Retinal pigment epithelial cell (primary cell): ENCODE measurements at places on chromosomes 16 and 17.

GRCh38 chr17:83053021-83053681, 26.3 kb upstream of the METRNL start:
- peak; percentile 87 for DNase-seq

DNA sequence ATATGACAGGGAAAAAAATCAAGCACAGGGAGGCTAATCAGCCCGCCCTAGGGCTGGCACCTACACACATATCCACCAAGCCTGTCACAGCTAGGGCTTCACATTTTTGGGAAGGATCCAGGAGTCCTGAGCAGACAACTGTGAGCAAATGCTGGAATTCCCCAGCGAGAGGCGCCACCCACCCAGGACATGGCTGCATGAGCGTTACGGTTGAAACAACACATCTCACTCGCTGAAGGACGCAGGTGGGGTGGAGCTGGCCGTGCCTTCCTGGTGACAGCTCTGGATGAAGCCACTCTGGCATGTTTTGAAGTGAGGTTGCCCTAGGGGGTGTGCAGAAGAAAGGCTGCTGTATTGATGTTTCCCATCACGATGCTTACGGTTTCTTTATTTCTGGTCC, 315.1 kb upstream of the EEF2KMT start:
- no peak for DNase-seq

DNA sequence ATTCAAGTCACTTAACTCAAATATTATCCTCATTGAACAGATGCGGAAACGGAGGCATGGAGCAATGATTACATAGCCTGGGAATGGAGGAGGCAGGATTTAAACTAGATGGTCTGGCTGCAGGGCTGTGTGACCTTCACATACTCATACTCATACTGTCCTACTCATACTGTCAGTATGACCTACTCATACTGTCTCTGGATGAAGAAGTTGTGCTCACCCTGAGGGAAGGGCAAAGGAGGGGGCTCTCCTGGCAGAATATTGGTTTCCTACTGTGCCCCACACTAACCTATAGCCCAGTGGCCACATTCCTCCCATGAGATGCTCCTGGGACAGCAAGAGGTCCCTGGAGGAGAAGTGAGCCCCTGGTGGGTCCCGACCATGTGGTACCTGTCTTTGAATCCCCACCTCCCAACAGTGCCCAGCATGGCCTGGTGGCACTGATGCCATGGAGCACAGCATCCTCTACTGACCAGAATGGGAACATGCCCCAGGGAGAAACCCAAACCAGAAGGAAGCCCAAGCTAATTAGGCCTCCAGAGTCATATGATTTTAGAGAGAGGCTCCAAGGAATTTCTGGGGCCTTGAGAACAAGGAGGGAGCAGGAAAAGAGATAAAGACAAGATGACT, 197.3 kb upstream of the SDK2 start:
- no peak for DNase-seq

- no peak for DNase-seq
Observed at GRCh38 chr16:30655815-30656347, 2.4 kb upstream of the FBRS start.

- DNase-seq, result no peak
Observed at GRCh38 chr16:3589441-3589921, 12.3 kb upstream of the NLRC3 start.

GRCh38 chr17:79188048-79188447, 113.4 kb downstream of the ENGASE start:
- no peak for DNase-seq

DNA sequence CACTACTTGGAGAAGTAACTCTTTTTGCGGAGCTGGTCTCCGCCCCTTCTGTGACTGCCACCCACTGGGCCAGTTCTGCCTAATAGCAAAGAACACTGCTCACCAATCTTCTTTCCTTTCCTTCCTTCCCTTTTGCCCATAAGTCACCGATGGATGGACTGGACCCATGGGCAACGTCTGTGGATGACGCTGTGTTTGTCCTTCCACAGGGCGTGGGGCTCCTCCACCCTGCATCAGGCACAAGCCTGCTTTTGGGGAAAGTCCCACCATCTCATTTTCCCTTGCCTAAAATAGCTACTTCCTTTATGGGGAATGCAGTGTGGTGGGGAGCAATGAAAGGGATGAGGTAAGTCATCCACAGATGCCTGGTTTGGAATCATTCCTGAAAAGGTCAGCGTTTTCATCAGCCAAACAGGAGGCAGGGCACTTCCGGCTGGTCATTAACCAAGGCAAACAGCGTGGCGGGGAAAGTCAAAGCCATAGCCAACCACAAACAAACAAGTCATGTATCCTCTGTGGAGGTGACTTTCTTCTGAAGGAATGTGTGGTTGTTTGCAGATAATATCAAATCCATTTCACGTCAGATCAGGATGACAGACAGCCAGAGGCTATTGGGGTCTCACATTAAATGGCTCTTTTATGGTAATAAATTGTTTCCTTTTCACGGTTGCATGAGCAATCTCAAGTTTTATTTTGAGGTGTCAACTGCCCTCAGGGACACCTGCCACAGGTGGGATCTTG, 30.7 kb upstream of the MED9 start:
- no peak for DNase-seq

- DNase-seq, result no peak
Observed at GRCh38 chr17:42632949-42633444, 23.5 kb downstream of the TUBG1 start.

- no peak for DNase-seq
Observed at GRCh38 chr17:76369804-76370203, 14.6 kb upstream of the SPHK1 start.

DNA sequence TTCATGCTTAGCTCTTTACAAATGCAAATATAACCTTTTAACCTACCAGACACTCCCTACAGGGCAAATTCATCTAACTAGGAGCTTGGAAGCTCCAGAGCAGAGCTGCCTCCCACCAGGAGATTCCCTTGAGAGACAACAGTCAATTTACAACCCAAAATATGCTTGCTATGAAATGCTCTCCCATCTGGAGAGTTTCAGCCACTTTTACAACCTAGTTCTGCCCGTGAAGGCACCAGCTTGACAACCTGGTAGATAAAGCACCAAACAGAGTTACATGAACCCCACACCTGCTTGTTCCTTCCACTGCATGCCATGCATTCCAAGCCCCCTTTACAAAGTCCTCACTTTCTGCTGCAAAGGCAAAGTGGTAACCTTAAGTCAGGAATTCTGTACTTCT, 215.3 kb upstream of the KIF2B start:
- DNase-seq, result no peak

DNA sequence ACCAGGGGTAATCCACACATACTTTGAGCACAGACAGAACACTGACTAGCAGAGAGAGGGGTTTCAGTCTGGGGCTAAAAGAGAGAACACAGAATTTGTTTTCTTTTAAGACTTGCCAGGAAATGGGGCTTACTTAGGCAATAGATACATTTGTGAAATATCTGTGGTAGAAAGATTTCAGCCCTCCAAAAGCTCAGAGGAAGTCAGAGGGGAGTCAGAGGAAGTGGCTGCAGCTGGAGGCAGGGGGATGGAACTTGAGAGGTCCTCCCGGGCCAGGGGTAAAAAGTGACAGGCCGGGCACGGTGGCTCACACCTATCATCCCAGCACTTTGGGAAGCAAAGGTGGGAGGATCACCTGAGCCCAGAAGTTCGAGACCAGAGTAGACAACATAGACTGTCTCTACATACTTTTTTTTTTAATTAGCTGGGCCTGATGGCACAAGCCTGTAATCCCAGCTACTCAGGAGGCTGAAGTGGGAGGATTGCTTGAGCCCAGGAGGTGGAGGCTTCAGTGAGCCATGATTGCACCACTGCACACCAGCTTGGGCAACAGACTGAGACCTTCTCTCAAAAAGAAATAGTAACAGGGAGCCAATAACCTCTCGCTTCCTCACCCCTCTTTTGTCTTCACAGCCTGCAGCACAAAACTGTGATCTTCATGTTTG, 49.9 kb downstream of the NLRC5 start:
- no peak for DNase-seq

GRCh38 chr16:84839054-84839453, 19.3 kb downstream of the CRISPLD2 start:
- DNase-seq, result no peak

DNA sequence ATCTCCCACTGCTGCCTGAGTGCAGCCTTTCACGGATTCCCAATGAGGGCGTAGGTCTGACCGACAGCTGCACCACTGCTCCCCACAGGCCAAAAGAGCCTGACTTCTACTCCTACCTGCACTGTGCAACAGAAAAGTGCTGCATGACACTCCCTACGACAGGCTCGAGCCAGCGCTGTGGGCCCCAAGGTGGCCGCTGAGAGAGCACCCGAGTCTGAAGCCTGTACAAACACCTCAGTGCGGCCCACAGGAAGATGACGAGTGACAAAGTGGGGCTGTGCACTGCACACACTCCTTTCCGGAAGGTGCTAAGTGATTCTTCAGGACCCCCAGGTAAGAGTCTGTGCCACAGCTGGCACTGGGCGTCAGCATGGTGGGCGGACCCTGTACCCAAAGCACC, 41.2 kb downstream of the FANCA start:
- no peak for DNase-seq

DNA sequence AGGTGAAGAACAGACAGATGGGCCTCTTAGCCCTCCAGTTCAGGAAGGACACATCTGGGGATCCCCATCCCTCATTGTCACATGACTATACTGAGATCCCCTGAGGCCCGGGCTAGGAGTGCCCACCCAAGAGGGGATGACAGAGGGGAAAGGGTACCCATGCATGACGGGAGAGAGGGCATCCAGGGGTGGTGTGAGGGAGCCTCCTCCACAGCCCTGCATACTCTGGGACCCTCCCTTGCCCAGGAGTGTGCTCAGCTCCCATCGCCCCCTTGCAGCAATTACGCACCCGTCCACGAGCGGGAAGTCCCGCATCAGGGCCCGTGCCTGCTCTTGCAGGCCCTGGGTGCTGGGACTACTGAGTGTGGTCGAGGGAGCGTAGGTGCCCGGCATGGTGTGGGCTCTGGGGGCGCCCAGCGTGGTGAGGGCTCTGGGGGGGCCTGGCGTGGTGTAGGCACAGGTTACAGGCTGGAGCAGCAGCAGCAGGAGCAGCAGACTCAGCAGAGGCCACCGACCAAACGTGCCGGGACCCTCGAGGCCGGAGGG, 6.5 kb downstream of the DPEP2 start:
- DNase-seq, result no peak

DNA sequence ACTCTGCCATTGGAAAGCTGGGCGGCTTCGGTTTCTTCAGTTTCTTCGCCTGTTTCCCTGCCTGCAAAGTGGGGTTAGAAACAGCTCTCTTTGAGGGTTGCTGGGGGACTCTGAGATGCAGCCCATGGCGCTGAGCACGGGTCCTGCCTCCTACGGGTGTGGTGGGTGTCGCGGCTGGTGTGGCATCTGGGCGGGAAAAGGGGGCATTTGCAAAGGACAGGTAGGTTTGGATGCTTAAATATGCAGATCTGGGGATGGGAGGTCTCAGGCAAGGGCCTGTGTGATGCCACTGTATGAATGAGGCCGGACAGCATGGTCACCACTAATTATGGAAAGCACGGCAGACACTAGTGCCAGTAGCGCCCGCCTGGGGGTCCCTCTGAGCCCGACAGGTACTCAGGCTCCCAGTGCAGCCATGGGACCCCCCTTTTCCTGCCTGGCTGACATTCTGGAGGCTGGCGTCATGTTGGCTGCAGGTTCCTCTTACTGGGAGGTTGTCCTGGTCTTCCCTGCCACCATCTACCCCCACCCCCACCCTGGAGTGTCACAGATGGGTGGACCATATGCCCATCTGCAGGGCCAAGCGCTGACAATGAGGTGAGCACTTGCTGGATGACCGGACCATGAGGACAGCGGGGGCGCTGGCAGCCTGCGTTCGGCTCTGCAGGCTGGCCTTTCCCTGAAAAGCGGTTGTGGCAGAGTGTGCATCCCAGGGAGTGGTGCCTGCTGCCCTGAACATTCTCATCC, 237.7 kb downstream of the SEC14L1 start:
- DNase-seq, result no peak

DNA sequence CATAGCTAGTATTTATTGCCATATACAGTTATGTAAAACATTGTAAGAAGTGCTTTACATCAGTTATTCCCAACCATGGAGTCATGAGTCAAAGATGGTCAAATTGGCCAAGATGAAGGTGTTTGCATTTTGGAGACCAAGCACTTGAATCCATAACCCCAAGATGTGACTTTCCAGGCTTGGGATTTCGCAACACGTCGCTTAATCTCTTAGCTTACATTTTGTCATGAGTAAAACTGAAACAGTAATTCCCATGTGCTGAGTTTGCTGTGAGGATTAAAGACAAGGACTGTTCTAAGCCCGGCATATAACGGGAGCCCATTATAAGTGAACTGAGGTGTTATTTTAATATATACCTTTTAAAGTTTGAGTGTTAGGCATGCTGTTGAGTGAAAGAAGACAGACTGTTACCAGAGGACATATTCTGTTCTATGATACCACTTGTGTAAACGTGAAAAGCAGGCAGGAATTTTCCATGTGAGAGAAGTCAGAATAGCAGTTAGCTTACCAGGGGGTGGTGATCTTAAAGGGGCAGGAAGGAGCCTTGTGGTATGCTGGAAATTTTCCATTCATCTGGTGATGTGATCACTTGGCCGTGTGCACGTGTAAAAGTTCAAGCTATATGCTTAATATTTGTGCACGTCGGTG, 484.9 kb downstream of the WWOX start:
- no peak for DNase-seq

DNA sequence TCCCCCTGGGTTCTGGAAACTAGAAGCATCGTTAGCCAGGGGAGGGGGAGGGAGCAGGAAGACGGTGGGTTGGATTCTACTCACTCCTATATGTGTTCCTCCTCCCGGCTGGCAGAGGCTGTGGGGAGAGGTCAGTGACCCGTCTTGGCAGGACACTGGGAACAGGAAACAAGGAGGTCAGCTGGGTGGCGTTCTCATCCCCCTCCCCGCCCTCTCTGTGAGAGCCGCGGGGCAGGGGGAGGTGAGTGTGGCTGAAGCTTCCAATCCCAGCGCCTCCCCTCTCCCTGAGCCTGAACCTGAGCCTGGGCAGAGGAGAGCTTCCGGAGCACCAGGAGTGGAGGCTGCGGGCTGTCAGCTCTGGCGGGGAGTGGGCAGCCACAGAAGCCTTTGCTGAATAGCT, 12.5 kb downstream of the GPRC5C start:
- DNase-seq, result no peak

DNA sequence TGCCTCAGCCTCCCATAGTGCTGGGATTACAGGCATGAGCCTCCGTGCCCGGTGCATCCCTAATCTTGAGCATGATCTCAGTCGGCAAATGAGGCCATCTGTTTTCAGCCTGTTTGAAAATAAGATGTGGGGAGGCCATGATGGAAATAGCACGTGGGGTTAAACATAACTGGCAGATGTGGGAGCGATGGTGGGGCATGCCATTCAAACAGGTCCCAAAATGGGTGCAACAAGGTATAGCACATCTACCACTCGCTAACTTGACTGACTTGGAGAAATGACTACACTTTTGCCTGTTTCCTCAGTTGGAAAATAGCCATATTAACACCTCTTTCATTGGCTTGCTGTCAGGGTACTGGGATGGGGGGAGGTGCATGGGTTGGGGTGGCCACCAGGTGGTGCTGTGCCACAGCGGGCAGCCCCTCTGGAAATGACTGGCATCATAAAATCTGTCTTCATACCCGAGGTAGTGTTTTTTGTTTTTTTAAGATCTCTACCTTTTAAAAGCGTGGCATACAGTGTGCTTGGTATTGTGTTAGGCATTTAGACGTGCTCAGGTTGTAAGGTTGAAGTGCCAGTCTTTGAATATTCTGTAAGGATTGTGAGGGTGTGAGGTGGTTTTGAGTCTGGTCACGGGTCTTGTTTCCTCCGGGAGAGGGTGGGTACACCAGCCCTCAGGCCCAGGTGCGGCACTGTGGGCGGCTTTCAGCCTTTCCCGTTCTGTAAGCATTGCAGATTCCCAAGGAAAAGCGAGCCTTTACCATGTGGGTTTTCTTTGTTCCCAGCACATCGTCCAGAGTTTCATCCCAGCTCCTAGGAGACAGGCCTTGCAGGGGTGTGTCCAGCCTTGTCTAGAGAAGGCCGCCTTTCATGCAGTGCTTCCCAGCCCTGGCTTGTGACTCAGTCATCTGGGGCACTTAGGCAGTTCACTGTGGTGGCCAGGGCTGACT, 2.9 kb upstream of the TTYH2 start:
- no peak for DNase-seq
